Bronchial epithelial cell (primary cell): ENCODE measurements at places on chromosomes 2 and 18. TPM values are rescaled to one million over a fixed set of nuclear protein-coding genes. Genes with fewer than 3 reads are reported as not detected.

Gene BMP10
- total RNA-seq = not detected in 2 replicates

Gene ADD2
- not detected in 2 replicates for total RNA-seq

Gene APCDD1
- under 0.01 and 0.64 TPM in 2 replicates for total RNA-seq

- no peak for DNase-seq
Observed at GRCh38 chr2:148813603-148814065, 61.4 kb upstream of the KIF5C start.

GRCh38 chr18:4016391-4017049 lies 438.6 kb downstream of the DLGAP1 start:
- DNase-seq = no peak

- DNase-seq = no peak
Observed at GRCh38 chr2:99184811-99185210, 3.8 kb downstream of the MRPL30 start.

- peak; percentile 98 for DNase-seq
Observed at GRCh38 chr2:145800151-145801091, 1280.5 kb upstream of the ZEB2 start.

DNA sequence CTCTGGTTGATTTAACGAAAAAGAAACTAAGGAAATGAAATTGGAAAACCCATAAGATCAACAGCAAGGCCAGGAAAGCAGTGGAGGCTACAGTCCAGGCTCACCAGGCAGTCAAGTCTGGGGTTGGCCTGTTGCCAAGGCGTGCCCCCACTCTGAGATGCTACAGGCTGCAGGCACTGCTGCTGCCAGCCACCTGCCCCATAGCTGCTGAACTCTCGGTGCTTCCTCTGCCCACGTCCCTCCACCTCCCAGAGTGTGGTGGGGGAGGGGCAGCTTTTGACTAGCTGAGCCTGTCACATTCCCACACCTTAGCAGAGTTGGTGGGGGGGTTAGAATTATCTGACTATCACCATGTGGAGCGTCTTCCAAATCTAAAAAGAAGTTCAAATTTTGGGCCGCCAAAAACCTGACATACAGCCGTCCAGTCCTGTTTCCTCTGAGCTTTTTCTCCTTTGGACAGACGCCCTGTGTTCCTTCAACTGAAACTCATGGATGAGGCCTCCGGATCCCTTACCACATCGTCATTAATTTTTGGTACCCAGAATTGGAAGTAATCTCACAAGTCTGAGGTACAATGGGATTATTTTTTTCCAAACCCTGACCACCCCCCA lies 3.9 kb upstream of the SH3RF3 start:
- DNase-seq = no peak

- DNase-seq = no peak
Observed at GRCh38 chr18:69209761-69210160, 190.9 kb upstream of the DOK6 start.

- DNase-seq = no peak
Observed at GRCh38 chr18:35443434-35443833, 54.3 kb downstream of the INO80C start.
